Hippocampal formation (tissue), 2 donors: ENCODE measurements at places on chromosomes 1 and 21.

GRCh38 chr1:239458144-239458500, 71.8 kb downstream of the CHRM3 start:
- no peak for DNase-seq

DNA sequence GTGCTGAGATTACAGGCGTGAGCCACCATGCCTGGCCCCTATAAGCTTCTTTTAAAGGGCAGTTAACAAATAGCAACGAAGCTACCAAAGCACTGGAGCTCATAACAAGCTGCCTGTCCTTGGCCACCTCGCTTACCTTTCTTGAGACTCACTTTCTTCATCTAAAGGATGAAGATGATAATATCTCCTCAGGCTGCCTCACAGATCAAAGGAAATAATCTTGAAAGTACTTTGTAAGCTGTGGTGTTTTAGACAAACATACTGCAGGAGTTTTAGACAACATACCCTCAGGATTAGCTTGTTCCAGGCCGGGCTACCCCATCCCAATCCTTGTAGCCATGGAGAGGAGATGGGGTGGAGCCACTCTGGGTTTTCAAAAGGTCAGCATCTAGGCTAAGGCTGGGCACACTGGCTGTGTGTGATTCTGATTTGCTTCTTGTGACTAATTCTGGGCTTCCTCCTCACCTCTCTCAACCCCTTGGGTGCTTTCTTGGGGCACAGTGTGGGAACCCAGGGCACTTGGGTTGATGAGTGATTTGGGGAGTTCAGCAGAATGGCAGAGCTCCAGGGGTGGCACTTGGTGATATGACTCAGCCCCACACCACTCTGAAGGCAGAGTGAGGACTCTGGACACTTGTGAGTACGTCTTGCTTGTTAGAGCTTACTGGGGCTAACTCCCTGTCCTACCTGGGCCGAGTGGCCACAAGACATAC, 5.2 kb downstream of the GPR25 start:
- no peak for DNase-seq

GRCh38 chr1:211591980-211592493, 13.1 kb upstream of the SLC30A1 start:
- no peak for DNase-seq

- no peak for DNase-seq
Measured at GRCh38 chr1:9443913-9444445, 95.3 kb upstream of the SLC25A33 start.

GRCh38 chr1:61247881-61248752, 165.8 kb downstream of the NFIA start:
- DNase-seq, result no peak

GRCh38 chr1:211632808-211633523, 42.5 kb downstream of the NEK2 start:
- DNase-seq, result no peak

DNA sequence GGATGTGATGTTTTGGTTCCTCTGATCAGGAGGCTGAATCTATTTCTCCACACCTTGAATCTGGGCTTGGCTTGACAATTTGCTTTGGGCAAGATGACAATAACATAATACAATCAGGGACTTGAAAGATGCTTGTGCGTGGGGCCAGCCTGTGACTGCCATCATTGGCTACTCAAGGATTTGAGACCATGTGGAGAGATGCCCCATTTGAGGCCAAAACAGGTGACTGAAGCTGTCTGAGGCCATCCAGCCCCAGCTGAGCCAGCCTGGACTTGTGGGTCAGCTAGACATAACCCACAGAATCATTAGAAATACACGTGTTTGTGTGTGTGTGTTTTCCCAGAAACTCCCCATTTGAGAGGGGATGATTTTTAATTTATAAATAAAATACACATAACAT, 421.5 kb downstream of the PTPRU start:
- no peak for DNase-seq

GRCh38 chr1:59645893-59646292, 168.9 kb upstream of the HOOK1 start:
- DNase-seq, result no peak

DNA sequence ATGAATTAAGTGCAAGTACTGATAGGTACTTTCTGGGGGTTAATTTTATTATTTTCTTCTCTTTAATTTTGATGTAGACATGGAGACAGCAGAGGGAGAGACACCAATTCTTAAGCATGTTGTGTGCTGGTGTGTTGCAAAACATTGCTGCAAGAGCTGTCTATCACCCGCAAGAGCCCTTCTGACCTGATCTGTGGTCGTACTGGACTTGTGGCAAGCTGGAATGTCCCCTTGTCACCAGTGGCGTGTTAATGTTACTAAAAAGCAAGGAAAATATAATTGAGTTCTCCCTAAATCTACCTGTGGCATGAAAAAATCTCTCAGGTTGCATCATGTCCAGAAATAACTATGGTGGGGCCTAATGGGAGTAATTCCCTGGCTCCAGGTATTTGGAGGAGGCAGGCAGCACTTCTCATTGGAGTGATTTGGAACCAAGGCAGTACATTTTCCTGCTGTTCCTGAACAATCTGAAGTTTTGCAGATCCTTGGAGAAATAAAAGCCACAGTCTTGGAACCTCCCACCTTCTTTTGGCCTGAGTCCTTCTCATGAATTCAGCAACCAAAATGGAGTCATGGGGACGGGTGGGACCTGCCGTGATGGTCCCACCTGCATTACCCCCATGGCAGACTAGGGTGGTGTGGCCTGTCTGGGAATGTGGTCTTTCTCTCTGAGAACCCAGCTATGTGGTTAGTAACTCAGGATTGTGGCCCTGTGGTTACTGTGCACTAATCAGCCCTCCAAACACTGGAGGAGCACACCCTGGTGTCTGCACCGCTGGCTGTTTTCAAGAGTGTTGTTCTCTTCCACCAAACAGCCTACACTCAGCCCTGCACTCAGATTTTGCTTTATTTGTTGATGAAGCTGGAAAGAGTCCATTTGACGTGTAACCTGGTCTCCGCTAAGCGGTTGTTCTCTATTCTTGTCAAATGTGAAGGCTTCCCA, 57.4 kb downstream of the GALNT2 start:
- no peak for DNase-seq

GRCh38 chr1:151199873-151200581, 1.7 kb downstream of the PIP5K1A start:
- DNase-seq, result no peak
